ENCODE measurements at places on chromosomes 6 and 20.
A peak's percentile ranks its signal among the peaks of the same experiment; 100 is the strongest.

DNA sequence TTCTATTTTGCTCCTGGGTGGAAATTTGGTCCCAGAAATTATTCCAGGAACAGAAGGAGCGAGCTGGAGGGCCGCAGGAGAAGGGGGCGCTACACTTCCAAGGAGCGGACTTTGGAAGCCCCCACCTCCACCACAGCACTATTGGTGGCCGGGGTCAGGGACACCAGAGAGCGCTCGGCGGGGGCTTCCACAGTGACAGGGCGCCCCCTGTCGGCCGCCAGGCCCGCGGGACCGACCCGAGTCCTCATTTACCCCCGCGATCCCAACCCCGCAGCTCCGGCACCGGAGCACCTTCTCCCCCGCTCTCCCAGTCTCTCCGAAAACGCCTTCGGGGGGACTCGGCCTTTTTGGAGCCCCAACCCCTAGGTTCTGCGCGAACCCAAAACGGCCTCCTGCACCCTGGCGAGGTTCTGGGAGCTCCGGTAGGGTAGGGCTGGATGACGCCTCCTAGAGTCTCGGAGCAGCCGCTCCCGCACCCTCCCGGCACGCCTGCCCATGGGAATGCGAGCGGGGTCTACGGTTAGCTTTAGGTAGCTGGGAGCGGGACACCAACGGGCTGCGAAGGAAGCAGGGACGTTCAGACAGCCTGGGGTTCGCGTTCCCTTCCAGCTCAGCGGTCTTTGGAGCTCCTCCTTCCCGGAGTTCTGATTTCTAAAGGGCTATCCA is 2.4 kb upstream of the FOXA2 start:
- peak; percentile 50 for DNase-seq

- no peak for DNase-seq
Observed at GRCh38 chr6:39642270-39642669, 82.9 kb downstream of the KIF6 start.

DNA sequence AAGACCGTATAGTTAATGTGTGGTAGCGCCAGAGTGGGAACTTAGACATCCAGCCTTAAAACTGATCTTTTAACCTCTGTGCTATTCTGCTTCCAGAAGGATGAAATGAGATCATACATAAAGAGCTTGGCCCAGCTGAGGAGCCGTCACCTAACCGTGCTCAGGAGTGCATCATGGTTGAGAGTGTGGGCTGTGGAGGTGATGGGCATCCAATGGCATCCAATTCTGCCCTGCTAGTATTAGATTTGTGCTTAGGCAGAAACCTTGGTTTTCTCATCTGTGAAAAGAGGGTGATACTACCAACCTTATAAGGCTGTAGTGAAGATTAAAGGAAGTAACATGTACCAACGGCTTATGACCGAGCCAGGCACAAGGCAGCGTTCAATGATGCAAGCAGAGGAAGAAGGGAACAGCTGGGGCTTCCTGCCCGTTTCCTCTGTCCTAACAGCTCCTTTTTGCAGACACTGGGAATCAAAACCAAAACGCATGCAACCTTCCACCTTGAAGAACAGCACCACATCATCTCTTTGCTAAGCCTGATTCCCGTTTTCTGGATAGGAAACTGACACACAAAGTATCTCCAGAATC is 1.3 kb downstream of the SLC22A16 start:
- no peak for DNase-seq

GRCh38 chr6:168542301-168542700 is 101.3 kb downstream of the SMOC2 start:
- no peak for DNase-seq

DNA sequence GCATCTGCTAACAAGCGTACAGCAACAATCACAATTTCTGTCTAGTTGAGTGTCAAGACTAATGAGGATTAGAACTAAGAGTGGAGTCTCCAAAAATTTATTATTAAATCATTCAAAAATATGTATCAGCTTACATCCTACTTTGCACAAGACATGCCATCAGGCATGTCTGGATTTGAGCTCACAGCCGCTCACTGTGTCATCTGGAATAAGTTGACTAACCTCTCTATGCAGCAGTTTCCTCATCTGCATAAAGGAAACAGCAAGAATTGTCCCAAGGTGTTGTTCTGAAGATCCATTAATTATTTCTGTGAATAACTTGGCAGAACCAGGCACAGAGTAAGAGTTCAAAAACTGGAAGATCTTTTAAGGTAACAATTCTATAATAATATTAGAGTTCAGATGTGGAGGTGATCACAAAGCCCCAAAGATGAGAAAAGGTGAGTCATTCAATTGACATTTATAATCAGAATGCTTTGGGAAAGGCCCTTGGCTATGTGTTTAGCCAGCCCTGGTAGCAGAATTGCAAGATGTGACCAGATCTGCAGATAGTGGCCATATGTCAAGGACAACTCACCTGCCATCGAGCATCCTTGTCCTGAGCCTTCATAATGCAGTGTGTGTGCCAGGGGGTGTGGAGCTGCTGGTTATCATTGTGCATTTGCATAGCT is 264.0 kb downstream of the FOXA2 start:
- peak; percentile 54 for DNase-seq

DNA sequence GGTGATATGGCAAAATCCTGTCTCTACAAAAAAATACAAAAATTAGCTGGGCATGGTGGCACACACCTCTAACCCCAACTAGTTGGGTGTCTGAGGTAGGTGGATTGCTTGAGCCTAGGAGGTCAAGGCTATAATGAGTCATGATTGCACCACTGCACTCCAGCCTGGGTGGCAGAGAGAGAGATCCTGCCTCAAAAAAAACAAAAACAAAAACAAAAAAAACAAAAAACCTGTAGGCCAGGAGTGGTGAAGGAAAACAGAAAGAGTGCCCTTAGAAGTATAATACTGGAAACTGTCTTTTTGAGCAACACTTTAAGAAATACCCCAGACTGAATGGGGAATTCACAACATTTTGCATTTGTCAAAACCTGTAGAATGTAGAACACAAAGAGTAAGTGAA is 85.3 kb downstream of the JARID2 start:
- DNase-seq: no peak

DNA sequence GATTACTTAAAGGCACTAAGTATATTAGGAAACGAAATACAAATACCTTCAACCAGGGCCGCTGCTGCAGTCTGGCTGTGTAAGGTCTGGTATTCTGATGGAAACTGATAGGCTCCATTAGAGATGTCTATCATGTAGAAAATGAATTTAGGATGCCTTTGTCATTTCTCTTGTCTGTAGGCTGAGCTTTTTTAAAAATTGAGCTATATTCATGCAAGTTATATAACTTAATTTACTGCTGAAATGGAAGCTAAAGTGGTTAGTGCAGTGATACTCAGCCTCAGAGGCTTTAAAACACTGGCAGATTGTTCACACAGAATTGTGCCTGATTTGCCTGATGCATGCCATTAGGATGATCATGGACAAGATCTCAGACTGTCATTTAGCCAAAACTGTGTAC is 286.2 kb upstream of the QKI start:
- DNase-seq: no peak

DNA sequence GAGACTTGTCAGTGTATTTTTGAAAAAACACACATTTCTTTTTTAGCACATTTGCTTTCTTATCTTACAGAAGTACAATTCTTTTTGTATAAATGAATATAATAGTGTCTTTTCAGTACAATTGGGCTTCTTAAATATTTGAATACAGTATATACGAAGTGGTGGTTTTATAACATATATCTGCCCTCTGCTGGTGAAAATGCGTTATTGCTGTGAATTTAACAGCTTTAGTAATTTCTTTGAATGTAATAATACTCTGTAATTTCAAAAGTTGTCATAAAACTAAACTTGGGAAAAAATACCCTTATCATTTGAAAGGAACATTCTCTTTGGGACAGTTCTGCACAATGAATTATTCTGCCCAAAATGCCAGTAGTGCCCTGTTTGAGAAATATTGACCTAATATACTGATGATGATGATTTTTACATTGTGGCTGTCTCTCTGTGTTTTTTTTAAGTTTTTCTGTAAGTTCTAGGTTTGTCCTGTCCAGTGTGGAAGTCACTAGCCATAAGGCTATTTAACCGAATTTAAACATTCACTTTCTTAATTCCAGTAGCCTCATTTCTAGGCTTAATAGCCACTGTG is 19.0 kb downstream of the SMAP1 start:
- peak; percentile 25 for DNase-seq

GRCh38 chr6:73231986-73232391 is 6.7 kb upstream of the KHDC1L start:
- DNase-seq: no peak

- peak; percentile 53 for DNase-seq
Observed at GRCh38 chr6:72649032-72649984, 27.4 kb downstream of the KCNQ5 start.

- DNase-seq: no peak
Observed at GRCh38 chr6:164345327-164345726, 930.8 kb downstream of the QKI start.

- DNase-seq: no peak
Observed at GRCh38 chr20:45053430-45054351, 47.2 kb downstream of the KCNS1 start.

DNA sequence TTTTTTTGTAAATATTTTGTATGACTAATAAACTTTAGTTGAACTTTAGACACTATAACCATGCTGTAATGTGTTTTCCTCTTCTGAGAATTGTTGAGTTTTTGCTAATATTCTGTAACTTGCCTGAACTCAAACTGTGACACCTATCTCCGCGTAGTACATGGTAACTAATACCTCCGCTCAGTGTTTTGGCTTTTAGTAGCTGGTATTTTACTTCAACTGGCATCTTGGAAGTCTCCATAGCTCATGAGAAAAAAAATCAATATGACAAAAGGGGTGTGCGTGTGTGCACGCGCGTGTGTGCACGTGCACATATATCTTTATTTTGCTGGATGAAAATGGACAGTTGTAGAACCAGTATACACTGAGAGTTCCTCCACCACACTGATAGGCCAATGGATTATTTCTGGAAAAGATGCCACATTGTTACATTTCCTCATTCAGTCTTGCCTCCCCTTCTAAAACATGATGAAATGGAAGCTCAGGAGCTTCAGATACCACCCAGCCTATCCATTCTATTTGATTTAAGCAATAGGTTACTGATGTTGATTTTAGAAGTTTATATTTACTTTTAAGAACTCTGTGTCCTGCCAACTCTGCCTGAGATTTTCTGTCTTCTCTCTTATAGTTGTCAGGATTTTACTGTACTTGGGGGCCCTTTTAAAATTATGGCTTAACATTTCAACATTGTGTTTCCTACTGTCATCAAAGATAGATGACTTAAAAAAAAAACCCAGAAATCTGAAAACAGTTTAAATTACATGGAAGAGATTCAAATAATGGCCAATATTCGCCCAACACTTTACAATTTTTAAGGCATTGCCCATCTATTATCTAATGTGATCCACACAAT is 16.3 kb upstream of the ADGRG6 start:
- no peak for DNase-seq

- peak; percentile 56 for DNase-seq
Observed at GRCh38 chr20:4234128-4234527, 218.8 kb upstream of the RNF24 start.

DNA sequence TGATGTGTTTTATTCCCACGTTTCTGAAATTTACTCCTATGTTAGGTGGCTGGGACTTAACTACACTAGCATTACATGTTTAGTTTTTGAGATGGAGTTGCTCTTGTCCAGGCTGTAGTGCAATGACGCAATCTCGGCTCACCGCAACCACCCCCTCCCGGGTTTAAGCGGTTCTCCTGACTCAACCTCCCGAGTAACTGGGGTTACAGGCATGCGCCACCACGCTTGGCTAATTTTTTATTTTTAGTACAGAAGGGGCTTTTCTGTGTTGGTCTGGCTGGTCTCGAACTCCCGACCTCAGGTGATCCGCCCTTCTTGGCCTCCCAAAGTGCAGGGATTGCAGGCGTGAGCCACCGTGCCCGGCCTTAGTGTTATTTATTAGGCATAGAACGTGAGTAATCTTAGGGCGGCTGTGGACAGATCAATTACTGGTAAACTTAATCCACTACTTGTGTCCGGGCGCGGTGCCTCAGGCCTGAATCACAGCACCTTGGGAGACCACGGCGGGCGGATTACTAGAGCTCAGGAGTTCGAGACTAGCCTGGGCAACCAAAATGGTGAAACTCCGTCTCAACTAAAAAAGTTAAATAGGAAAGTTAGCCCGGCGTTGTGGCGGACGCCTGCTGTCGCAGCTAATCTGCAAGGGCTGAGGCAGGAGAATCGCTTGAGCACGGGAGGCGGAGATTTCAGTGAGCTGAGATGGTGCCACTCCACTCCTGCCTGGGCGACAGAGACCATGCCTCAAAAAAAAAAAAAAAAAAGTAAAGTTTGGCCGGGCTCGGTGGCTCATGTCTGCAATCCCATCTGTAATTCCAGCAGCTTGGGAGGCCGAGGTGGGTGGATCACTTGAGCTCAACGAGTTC is 123.7 kb upstream of the BTN3A2 start:
- no peak for DNase-seq

GRCh38 chr20:2132461-2132901 is 30.9 kb downstream of the STK35 start:
- peak; percentile 63 for DNase-seq

DNA sequence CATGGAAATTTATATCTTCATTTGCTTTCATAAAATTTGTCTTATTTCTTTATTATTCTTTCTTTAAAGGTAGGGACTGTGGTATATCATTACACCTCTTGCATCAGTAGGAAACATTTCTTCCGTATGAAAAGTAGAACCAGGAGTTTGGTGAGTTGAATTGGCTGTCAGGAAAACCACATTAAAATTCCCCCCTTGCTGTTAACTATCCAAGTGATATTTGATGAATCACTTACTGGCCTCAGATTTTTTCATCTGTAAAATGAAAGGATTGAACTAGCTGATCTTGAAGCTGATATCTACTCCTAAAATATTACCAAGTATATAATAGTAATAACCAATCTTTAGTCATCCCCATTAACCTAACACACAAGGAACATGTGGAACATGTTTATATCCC is 460.9 kb downstream of the GJA1 start:
- no peak for DNase-seq

- no peak for DNase-seq
Observed at GRCh38 chr20:18995455-18995854, 181.9 kb downstream of the SCP2D1 start.

GRCh38 chr20:43901296-43901695 is 13.4 kb upstream of the TOX2 start:
- DNase-seq: no peak

GRCh38 chr6:95133578-95133977 is 443.8 kb upstream of the MANEA start:
- peak; percentile 10 for DNase-seq

DNA sequence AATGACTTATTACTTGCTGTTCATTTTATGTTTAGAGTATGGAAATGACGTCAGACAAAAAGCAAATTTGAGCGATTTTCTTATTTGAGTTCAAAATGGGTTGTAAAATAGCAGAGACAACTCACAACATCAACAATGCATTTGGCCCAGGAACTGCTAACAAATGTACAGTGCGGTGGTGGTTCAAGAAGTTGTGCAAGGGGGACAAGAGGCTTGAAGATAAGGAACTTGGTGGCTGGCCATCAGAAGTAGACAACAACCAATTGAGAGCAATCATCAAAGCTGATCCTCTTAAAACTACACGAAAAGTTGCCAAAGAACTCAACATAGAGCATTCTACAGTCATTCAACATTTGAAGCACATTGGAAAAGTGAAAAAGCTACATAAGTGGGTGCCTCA is 43.8 kb downstream of the REV3L start:
- no peak for DNase-seq
